ENCODE measurements at places on chromosomes 12 and 14.

DNA sequence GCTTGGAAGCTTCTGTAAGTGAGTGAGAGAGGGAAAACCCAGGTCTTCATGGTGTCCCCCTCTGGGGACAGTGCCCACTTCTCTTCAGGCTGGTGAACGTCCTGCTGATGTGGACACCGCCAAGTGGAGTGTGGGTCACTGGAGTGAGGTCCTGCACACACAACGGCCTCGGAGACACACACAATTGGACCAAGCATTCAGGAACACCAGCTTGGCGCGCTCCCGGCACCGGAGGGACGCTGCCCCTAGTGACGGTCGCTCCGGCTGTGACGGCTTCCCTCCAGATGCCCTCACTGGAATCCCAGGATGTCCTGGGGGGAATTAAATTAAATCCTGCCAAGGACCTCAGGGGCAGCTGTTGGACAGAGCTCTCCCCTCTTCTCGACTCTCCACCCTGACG, 123.1 kb downstream of the ZNF664 start:
- no peak for DNase-seq

GRCh38 chr14:95174184-95174792, 17.0 kb upstream of the DICER1 start:
- no peak for DNase-seq

DNA sequence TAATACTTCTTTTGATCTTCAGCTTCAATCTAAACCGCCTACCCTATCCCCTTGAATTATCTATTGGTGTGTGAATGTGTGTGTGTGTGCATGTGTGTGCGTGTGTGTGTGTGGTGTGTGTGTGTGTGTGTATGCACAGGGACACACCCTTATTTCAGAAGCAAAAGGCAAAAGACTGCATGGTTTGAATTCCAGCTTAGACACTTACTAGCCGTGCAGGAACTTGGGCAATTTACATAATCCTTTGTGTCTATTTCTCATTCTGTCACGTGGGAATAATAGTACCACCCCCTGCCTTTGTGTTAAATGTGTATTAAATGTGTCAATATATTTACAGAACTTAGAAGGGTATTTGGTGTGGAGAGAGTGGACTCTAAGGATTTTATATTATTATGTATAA, 251.7 kb downstream of the TMEM132C start:
- DNase-seq: no peak

DNA sequence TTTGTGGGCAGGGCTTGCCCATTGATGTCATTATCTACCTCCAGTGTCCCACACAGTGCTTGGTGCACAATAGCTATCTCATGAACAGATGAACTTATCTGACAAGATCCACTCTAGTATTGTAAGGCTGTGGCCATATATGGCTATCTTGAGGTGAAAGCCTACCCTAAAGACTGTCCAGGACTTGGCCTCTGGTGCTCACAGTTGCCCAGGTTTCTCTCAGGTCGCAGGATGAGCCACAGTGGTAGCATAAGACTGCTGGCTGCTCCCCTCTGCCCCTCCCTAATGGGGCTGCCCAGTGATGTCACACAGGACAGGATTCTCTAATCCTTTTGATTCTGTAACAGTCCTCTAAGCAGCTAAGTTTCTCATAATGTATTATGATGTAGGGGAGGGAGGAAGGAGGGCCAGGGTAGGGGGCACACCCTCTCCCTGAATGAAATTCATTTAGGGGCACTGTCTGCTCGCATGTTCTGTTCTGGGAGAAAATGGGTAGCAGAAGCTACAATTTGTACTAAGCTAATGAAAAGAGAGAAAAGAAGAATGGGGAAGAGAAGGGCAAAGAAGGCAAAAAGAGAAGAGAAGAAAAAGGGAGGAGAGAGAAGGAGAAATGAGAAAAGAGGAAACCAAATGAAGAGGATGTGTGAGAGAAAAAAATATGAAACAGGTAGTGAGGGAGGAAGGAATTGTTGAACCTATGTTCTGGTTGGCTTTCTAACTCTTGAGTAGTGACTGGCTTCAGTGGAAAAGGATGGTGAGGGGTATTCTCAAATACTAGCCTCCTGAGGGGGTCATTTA, 3.4 kb upstream of the PPM1A start:
- no peak for DNase-seq

DNA sequence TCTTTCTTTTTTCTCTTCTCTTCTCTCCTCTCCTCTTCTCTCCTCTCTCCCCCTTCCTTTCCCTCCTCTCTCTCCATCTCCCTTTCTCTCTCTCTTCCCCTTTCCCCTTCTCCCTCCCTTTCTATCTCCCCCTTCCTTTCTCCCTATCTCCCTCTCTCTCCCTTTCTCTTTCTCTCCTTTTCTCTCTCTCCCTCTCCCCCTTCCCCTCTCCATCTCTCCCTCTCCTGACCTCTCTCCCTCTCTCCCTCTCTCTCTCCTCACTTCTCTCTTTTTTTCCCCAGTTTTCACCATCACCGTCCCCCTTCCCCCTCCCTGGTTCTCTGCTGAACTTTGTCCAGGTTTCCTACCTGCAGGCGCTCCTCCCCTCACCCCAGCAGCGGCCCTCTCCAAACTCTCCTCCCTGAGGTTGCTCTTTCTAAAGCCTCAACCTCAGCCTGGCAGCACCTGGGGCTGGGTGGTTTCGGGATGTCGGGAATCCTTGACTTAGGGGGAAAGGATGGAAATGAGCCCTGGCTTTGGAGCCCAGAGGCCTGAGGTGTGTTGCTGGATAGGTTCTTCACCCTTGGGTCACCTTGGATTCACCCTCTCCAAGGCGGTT, 14.7 kb upstream of the TBX3 start:
- no peak for DNase-seq

DNA sequence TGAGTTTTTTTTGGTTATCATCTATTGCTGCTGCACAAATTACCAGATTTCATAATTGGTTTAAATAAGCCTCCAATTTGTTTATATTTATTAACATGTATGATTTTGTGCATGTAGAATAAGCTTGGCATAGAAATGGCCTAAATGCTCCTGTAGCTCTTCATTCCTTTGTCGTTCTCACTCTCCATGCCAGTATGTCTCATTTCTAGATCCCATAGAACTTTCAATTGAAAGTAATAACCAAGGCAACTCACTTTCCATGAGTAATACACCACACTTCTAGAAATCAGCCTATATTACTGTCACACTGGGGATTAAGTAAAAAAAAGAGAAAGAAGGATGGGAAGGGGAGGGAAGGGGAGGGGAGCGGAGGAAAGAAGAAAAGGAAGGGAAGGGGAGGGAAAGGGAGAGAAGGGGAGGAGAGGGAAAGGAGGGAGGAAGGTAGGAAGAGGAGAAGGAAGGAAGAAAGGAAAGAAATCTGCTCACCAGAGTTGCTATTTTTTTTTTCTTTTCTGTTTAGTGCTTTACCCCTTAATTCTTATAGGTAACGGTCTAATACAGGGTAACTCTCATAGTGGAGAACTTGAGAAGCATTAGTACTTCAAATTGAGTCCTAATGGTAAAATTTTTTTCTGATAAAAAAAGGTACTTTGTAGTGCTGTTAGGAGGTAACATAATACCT, 45.6 kb downstream of the MDM2 start:
- DNase-seq: no peak

DNA sequence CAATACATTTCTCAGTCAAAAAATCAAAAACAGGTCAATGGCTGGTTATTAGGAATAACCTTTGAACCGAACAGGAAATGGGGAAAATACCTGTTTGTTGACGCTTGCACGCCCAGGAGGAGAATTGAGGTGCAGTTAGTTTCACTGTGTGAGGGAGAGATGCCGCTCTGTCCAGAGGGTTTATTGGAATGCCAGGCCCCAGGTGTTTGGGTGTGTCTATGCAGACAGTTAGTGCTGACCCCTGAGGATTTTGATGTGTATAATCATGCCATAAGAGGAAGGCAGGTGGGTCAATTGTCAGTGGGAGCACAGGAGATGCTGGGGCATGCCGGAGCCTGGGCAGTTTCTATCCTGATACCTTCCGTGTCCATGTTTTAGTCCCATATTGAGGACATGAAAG, 100.8 kb upstream of the DIO3 start:
- DNase-seq: no peak

DNA sequence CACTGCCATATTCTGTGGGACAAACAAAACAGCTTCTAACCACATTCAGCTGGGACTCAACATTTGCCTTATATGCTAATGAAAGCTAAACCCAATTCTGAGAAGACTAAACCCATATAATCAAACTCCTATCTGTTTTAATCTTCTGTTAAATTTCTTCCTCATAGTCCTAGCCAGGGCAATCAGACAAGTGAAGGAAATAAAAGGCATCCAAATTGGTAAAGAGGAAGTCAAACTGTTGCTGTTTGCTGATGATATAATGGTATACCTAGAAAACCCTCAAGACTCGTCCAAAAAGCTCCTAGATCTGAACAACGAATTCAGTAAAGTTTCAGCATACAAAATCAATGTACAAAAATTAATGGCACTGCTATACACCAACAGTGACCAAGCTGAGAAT, 157.1 kb downstream of the PHLDA1 start:
- DNase-seq: no peak

- DNase-seq: no peak
Observed at GRCh38 chr12:59405992-59406391, 189.8 kb upstream of the SLC16A7 start.

- no peak for DNase-seq
Observed at GRCh38 chr14:75428230-75429104, 645 bp downstream of the JDP2 start.
